Right cardiac atrium (tissue), 5 donors: ENCODE measurements at places on chromosomes 16 and 17. TPM values are rescaled to one million over a fixed set of nuclear protein-coding genes. Genes with fewer than 3 reads are reported as not detected.
A peak's percentile ranks its signal among the peaks of the same experiment; 100 is the strongest.

PMP22 gene
- total RNA-seq: 116 TPM

ASB16 gene
- total RNA-seq: 9.0 TPM

ELMO3 gene
- total RNA-seq: 0.78 TPM

RCVRN gene
- total RNA-seq: 0.48 TPM

CES5A gene
- 0.20 TPM for total RNA-seq

CCDC200 gene
- not detected for total RNA-seq

RTN4RL1 gene
- 5.7 TPM for total RNA-seq

GRCh38 chr16:74463888-74464287, 42.6 kb upstream of the CLEC18B start:
- no peak for DNase-seq

GRCh38 chr17:62975206-62975605, 9.2 kb downstream of the TANC2 start:
- no peak for DNase-seq

DNA sequence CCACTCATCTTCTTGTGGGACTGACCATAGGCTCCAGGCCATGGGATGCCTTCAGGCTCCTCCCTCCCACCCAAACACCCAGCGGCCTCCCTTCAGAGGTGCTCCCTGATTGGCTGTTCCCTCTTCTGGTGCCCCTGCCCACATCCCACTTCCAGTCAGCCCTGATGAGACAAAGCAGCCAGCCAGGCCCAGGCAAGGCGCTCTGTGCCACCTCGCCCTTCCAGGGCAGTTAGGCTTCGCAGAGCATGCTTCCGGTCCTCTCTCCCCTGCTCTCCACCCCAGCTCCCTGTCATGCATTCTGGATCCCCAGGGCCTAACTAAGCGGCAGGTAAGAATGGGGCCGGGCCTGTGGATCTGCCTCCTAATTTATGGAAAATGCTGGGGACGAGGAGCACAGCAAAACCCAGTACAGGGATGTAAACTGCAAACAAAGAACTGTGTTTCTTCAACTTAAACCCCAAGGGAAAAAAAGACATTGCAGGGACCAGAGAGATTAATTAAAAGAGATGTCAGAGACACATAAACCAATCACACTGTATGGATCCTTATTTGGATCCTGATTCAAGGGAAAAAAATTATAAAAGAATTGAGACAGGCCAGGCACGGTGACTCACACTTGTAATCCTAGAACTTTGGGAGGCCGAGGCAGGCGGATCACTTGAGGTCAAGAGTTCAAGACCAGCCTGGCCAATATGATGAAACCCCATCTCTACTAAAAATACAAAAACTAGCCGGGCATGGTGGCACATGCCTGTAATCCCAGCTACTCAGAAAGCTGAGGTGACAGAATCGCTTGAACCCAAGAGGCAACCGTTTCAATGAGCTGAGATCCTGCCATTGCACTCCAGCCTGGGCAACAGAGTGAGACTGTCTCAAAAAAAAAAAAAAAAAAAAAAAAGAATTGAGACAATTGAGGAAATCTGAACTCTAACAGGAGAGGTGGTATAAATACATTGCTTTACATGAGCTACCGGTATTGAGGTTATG, 26.0 kb downstream of the ZDHHC7 start:
- DNase-seq: no peak

DNA sequence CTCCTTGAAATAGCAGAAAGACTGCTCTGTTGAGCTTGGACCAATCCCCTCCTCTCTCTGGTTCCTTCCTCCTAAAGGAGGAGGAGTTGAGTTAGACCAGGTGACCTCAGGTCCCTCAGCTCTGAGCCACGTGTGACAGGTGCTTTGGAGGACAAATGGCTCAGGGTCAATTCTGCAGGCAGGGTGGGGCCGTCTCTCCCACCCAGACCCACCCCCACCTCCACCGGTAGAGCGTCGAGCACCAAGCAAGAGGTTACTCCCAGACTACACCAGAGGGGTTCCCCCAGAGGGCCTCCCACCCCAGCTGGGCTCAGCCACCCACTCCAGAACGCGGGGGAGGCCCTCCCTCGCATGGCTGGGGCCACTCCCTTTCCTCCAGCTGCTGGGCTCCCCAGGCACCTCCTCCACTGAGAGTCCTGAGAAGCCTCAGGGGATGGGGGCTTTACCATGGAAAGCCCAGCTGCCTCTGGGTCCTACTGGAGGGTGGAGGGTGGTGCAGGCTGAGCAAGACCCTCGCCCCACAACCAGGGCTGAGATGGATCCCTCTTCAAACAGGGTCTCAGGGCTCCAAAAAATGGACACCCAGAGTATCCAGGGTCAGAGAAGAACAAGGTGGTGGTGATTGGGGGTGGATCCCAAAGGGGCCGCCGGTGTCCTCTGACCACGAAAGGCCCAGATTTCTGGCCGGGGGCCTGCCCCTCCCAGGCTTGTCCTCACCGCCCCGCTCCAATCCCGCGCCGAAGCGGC, 7.6 kb downstream of the MYO1C start:
- DNase-seq: peak; percentile 83

GRCh38 chr17:43823350-43824084, 9.4 kb downstream of the MPP3 start:
- peak; percentile 82 for DNase-seq

DNA sequence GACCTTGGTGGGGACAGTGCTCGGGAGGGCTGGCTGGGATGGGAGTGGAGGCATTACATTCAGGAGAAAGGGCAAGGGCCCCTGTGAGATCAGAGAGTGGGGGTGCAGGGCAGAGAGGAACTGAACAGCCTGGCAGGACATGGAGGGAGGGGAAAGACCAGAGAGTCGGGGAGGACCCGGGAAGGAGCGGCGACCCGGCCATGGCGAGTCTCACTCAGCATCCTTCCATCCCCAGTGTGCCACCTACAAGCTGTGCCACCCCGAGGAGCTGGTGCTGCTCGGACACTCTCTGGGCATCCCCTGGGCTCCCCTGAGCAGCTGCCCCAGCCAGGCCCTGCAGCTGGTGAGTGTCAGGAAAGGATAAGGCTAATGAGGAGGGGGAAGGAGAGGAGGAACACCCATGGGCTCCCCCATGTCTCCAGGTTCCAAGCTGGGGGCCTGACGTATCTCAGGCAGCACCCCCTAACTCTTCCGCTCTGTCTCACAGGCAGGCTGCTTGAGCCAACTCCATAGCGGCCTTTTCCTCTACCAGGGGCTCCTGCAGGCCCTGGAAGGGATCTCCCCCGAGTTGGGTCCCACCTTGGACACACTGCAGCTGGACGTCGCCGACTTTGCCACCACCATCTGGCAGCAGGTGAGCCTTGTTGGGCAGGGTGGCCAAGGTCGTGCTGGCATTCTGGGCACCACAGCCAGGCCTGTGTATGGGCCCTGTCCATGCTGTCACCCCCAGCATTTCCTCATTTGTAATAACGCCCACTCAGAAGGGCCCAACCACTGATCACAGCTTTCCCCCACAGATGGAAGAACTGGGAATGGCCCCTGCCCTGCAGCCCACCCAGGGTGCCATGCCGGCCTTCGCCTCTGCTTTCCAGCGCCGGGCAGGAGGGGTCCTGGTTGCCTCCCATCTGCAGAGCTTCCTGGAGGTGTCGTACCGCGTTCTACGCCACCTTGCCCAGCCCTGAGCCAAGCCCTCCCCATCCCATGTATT, 1.1 kb downstream of the CSF3 start:
- no peak for DNase-seq

- DNase-seq: peak; percentile 53
Measured at GRCh38 chr17:45234641-45235415, 13.1 kb downstream of the FMNL1 start.

DNA sequence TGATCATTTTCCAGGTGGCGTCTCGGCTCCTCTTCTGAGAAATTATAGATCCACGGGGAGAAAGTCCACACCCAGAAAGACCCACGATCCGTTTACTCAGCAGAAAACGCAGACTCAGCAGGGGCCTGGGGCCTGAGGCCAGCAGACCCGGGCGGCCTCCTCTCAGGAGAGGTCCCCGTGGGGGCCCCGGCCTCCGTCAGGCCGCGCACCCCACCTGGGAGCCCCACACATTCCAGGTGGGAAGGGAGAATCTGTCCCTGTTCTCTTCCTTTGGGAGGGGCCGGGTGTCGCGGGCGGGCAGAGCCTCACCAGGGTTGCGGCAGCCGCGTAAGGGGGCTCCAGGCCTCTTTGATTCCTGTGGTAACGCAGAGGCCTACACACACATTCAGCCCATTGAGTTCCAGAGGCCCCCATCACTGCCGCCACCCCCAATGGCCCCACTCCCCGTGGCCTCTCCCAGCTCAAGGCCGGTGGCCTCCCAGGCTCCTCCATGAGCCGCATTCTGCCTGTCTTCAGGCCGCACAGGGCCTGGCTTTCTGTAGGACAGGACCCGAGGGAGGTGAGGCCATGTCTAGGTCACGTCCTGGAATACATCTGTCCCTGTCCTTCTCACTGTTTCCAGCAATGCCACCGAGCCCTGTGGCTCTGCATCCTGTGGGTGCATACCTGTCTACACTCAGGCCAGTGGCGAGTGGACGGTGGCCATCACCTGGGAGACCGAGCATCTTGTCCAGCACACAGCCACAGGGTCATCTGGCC, 1.6 kb upstream of the IGFALS start:
- DNase-seq: peak; percentile 28

DNA sequence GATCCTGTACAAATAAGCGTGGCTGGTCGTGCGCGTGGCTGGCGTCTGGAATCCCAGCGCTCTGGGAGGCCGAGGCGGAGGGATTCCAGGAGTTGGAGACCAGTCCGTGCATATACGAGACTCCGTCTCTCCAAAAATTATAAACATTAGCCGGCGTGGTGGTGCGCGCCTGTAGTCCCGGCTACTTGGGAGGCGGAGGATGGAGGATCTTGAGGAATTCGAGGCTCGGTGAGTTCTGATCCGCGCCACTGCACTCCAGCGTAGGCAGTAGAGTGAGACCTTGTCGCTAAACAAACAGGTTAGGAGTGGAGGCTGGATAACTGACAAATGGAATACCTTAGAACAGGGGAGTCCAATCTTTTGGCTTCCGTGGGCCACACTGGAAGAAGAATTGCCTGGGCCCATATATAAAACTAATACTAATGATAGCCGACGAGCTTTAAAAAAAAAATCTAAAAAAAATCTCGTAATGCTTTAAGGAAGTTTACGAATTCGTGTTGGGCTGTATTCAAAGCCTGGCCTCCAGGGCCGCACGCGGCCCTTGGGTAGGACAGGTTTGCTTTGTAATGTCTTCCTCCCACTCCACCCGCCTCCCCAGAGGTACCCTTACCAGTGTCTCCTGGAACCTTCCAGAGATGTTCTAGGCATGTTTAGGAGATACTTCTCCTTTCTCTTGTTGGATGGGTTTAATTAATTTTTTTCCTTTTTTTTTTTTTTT, 909 bp upstream of the RSL1D1 start:
- no peak for DNase-seq

DNA sequence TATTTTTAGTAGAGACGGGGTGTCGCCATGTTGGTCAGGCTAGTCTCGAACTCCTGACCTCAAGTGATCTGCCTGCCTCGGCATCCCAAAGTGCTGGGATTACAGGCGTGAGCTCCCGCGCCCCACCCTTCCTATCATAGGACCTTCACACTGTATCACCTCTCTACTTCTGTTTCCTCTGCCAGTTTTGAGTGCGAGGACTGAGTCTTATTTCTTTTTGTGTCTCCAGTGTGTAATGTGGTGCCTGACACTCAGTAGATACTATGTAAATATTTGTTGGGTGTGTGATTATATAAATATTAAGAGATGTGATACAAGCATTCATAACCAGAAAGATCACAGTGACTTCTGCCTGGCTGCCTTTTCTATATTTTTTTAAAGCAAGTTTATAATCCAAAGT, 10.5 kb downstream of the PRKCA start:
- DNase-seq: no peak

DNA sequence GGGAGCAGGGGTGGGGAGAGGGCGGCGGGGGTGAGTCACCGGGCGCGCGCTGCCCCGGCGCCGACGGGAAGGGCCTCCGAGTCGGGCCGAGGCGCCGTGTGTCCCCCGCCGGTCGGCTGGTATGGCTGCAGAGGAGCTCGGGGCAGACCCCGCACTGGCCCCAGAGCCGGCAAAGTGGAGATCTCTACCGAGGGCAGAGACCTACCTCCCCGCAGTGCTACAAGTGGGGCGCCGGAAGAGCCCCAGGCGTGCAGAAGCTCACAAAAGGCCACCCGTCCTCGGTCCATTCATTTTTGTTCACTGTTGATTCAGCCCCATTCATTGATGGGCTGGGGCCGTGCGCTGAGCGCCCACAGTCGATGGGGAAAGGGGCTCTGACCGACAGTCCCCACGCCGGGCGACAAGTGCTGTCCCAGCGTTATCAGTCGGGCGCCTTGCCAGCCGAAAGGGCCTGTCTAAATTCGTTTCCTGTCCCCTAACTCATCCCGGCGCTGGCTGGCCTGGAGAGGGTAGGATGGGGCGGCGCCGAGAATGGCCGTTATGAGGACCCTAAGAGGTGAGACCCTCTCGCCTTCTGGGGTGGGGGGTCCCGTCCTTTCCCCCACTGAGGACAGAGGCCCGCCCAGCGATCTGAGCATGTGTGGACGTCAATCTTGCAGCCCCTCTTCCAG, 709 bp upstream of the ENO3 start:
- DNase-seq: peak; percentile 83

- DNase-seq: peak; percentile 45
Measured at GRCh38 chr16:58661199-58661830, 23.3 kb downstream of the SLC38A7 start.

DNA sequence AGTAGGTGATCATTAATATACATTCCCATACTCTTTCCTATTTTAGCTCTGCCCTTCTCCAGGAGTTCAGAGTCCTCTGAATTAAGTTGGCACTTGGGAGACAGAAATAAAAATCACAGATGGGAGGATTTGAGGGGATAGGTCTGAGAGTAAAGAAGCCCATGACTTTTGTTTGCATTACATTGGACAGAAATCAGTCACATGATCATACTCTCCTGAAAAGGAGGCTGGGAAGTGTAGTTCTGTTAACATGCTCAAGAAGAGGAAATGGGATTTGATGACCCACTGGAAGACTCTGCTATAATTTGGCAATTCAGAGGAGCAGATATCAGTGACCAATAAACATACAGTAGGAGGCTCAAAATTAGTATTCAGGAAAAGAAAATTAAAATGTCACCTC, 674.9 kb upstream of the C16orf82 start:
- no peak for DNase-seq
